ENCODE measurements at places on chromosomes 5 and 9. TPM values are rescaled to one million over a fixed set of nuclear protein-coding genes. Genes with fewer than 3 reads are reported as not detected.

- H3K36me3 ChIP-seq, result no peaks in the 10 kb centered on the region
- DNase-seq, result no peak
Observed at GRCh38 chr5:179315356-179315890, 29.8 kb downstream of the ADAMTS2 start.

DNA sequence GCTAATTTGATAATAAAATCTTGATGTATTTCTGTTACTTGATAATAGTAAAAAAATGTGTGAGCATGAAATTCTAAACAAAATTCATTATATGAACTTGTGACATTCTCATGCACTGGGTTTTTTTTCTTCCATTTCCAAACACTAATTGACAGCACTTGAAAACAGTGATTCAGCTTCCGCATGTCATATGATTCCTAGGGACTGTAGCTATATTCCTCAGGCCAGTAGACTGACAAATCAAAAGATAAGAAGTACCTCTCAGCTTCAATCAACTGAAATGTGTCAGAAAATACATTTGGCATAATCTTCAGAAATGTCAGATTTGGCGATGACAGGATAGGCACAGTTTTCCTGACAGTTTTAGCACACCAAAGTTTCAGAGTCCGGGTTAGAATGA, 52.5 kb downstream of the EFNA5 start:
- H3K27ac ChIP-seq, result no peak overlapping the region
- H3K27me3 ChIP-seq, result no peaks in the 10 kb centered on the region
- H3K4me1 ChIP-seq, result no peaks in the 10 kb centered on the region
- H3K4me3 ChIP-seq, result no peak overlapping the region
- no peak for DNase-seq

The BTNL3 gene
- polyA plus RNA-seq, result 158 TPM

- H3K4me3 ChIP-seq, result no peak overlapping the region
- H3K4me1 ChIP-seq, result peaks cover 9% of the 10 kb centered on the region
- H3K27me3 ChIP-seq, result no peaks in the 10 kb centered on the region
- H3K27ac ChIP-seq, result no peak overlapping the region
Observed at GRCh38 chr5:74546796-74547195, 93.7 kb downstream of the ENC1 start.

DNA sequence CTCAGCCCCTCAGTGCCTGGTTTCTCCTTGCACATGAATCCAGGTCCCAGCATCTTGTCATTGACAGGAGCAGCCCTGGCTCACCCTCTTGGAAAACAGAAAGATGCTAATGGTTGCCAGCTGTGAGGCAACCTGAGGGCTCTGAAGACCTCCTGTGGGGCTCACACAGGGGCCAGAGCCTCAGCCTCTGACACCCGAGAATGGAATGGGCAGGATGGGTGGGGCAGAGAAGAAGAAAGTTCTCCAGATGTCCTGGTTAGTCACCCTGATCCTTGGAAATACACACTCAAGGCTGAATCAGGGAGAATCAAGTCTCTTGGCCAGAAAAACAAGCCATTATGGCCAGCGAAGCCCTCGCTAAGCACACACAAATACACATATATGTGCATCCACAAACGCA, 32.3 kb upstream of the SPATA31E1 start:
- H3K27ac ChIP-seq, result no peak overlapping the region
- H3K4me1 ChIP-seq, result no peaks in the 10 kb centered on the region
- no peak for DNase-seq
- no peaks in the 10 kb centered on the region for H3K36me3 ChIP-seq
- no peak overlapping the region for H3K4me3 ChIP-seq
- no peaks in the 10 kb centered on the region for H3K27me3 ChIP-seq

DNA sequence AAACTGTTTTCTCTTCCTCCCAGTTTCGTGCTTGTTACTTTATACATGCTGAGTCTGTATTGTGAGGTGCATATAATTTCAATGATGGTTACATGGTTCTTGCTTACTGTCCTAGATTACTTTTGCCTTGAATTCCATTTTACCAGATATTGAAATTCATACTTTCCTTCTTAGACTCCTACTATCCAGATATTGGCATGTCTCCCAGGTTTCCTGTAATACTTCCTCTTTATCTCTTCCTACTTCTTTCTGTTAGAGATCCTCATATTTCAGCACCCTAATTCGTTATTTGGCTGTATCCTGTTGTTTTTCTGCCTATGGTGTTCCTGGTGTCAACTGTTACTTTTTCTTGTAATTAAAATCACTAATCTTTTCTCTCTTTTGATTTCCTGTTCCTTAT, 522.1 kb downstream of the CCDC171 start:
- H3K4me3 ChIP-seq, result no peak overlapping the region
- H3K27me3 ChIP-seq, result no peaks in the 10 kb centered on the region
- H3K36me3 ChIP-seq, result no peaks in the 10 kb centered on the region
- H3K4me1 ChIP-seq, result no peaks in the 10 kb centered on the region
- DNase-seq, result no peak

The TTC16 gene
- 0.03 TPM for polyA plus RNA-seq

- peaks cover 50% of the 10 kb centered on the region for H3K36me3 ChIP-seq
- H3K27ac ChIP-seq, result peak overlapping the region; percentile 95
- no peaks in the 10 kb centered on the region for H3K27me3 ChIP-seq
- H3K4me1 ChIP-seq, result peaks cover 38% of the 10 kb centered on the region
- H3K4me3 ChIP-seq, result no peak overlapping the region
Observed at GRCh38 chr5:132388244-132389050, 18.9 kb downstream of the SLC22A5 start.

- no peaks in the 10 kb centered on the region for H3K27me3 ChIP-seq
- no peak overlapping the region for H3K27ac ChIP-seq
- no peaks in the 10 kb centered on the region for H3K36me3 ChIP-seq
- no peaks in the 10 kb centered on the region for H3K4me1 ChIP-seq
- DNase-seq, result no peak
- H3K4me3 ChIP-seq, result no peak overlapping the region
Observed at GRCh38 chr9:109811876-109812275, 31.9 kb downstream of the PALM2AKAP2 start.

DNA sequence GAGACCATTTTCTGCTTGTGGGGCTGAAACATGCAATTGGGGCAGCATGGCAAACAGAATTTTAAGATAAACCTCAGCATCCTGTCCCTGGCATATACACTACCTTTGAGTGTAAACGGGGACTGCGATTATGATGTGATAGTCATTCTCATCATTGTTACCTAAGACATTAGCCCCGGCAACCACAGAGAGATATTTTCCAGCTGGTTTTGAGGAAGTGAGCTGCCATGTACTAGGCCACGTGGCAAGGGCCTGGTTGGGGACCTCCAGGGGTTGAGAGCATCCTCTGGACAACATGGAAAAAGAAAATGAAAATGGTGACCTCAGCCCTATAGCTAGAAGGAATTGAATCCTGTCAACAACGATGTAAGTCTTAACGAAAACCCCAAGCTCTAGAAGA, 623.6 kb upstream of the CDH18 start:
- no peaks in the 10 kb centered on the region for H3K27me3 ChIP-seq
- H3K4me3 ChIP-seq, result no peak overlapping the region
- H3K36me3 ChIP-seq, result no peaks in the 10 kb centered on the region
- no peak overlapping the region for H3K27ac ChIP-seq

The HTR1A gene
- polyA plus RNA-seq, result not detected

DNA sequence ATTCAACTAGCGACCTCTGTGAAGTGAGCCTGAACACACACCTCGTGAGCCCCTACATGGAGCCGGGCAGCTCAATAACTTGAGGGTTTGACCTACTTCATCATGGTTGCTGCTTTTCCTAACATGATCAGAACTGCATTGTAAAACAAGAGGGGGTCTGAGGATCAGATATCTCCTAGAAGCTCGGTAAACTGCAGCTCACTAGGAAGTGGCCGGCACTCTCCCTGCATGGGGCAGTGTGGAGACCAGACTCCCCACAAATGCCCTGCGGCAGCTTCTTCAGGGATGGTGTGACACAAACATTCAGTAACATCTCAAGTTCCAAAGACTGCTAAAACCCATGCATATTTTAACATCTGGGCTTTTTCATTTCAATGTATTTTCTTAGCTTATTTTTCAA, 18.5 kb downstream of the LHFPL2 start:
- peaks cover 72% of the 10 kb centered on the region for H3K36me3 ChIP-seq
- no peak overlapping the region for H3K27ac ChIP-seq
- H3K4me1 ChIP-seq, result peaks cover 28% of the 10 kb centered on the region
- no peaks in the 10 kb centered on the region for H3K27me3 ChIP-seq

GRCh38 chr5:111268300-111268699, 44.1 kb downstream of the CAMK4 start:
- no peak for DNase-seq
- H3K27me3 ChIP-seq, result no peaks in the 10 kb centered on the region
- H3K4me1 ChIP-seq, result no peaks in the 10 kb centered on the region
- H3K4me3 ChIP-seq, result no peak overlapping the region

The PRDM9 gene
- polyA plus RNA-seq, result not detected

DNA sequence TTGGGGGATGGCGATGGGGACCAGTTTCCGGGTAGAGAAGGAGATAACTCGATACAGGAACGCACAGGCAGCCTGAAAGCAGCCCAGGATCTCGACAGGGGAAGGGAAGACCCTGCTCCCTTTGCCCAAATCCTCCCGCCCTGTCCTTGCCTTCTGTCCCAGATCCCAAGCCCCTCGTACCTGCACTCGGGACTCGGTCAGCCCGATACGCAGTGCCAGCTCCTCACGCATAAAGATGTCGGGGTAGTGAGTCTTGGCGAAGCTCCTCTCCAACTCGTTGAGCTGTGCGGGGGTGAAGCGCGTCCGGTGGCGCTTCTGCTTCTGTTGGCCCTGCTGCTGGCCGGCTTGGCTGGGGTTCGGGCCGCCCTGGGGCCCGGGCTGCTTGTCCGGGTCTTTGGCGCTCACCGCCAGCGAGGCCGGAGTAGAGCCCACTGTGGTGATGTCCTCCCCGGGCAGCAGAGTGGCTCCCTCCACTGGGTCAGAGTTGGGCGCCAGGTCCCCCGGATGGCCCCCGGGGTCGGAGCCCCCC, 1.8 kb downstream of the OTP start:
- H3K27me3 ChIP-seq, result peaks cover 95% of the 10 kb centered on the region
- no peak for DNase-seq
- no peak overlapping the region for H3K4me3 ChIP-seq
- H3K27ac ChIP-seq, result no peak overlapping the region
- no peaks in the 10 kb centered on the region for H3K36me3 ChIP-seq

The KCNIP1 gene
- 2.8 TPM for polyA plus RNA-seq

- no peak for DNase-seq
- peaks cover 11% of the 10 kb centered on the region for H3K36me3 ChIP-seq
- peaks cover 3% of the 10 kb centered on the region for H3K27me3 ChIP-seq
Observed at GRCh38 chr5:138470322-138471051, 5.2 kb downstream of the EGR1 start.

GRCh38 chr5:152288499-152288898, 116.6 kb downstream of the NMUR2 start:
- no peaks in the 10 kb centered on the region for H3K36me3 ChIP-seq
- no peak for DNase-seq
- no peak overlapping the region for H3K4me3 ChIP-seq
- no peak overlapping the region for H3K27ac ChIP-seq

The NRG2 gene
- polyA plus RNA-seq, result 1.1 TPM

GRCh38 chr5:112165399-112165798, 253.7 kb downstream of the EPB41L4A start:
- H3K36me3 ChIP-seq, result peaks cover 53% of the 10 kb centered on the region
- no peak overlapping the region for H3K27ac ChIP-seq
- H3K4me1 ChIP-seq, result peaks cover 4% of the 10 kb centered on the region

The JAKMIP2 gene
- 3.1 TPM for polyA plus RNA-seq

DNA sequence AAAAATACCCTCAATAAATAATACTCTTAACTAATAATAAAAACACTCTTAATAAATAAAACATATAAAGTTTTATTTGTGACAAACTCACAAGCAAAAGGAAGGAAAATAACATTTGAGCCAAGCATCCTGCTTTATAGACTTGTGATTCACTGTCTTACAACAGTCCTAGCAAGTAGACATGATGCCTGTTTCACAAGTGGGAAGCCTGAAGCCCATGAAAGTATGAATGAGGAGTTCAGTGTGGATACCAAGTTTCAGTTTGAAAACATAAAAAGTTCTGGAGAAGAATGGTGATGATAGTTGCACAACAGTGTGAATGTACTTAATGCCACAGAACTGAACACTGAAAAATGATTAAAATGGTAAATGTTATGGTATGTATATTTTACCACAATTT, 10.9 kb downstream of the HABP4 start:
- no peak overlapping the region for H3K27ac ChIP-seq
- DNase-seq, result no peak
- H3K36me3 ChIP-seq, result no peaks in the 10 kb centered on the region
- no peak overlapping the region for H3K4me3 ChIP-seq

DNA sequence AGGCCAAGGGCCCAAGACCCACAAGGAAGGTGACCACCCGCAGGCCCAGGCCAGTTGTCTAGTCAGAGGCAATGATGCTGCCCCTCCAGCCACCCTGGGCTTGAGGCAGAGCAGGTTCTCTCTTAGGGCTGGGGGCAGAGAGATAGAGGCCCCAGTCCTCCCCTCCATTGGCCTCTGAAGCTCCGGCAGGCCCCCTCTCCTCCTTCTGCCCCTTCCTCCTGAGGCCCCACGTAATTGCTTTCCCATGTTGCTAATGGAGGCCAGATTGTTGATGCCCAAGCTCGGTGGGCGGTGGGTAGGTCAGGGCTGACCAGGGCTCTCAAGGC, 26.6 kb upstream of the ENHO start:
- no peak overlapping the region for H3K4me3 ChIP-seq
- no peak overlapping the region for H3K27ac ChIP-seq

DNA sequence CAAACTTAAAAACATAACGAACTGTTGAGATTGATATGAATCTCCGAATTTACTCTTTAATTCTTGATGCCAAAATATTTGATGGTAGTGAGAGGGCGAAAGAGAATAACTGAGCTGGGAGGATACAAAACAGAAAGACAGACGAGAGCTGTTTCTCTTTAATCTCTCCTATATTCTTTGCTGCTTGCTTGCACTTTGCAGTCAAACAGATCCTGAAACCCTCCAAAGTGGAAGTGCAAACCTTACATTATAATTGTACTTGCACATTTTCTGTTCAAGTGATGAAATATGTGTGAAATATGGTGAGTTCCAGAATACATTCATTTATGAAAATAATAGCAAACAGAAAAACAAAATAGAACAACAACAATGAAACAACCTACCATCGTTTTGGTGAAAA, 63.8 kb downstream of the PAM start:
- peaks cover 2% of the 10 kb centered on the region for H3K4me1 ChIP-seq
- DNase-seq, result no peak
- no peaks in the 10 kb centered on the region for H3K36me3 ChIP-seq
- H3K27ac ChIP-seq, result no peak overlapping the region
- no peaks in the 10 kb centered on the region for H3K27me3 ChIP-seq

- no peaks in the 10 kb centered on the region for H3K36me3 ChIP-seq
- H3K27me3 ChIP-seq, result no peaks in the 10 kb centered on the region
- no peak for DNase-seq
- H3K27ac ChIP-seq, result no peak overlapping the region
- H3K4me1 ChIP-seq, result no peaks in the 10 kb centered on the region
Observed at GRCh38 chr5:85049020-85049419, 664.3 kb upstream of the EDIL3 start.
